ENCODE measurements at places on chromosomes 12 and 14. TPM values are rescaled to one million over a fixed set of nuclear protein-coding genes. Genes with fewer than 3 reads are reported as not detected.

SSPN gene
- 2.7 TPM for total RNA-seq

RNASE7 gene
- not detected for total RNA-seq

ACSM4 gene
- total RNA-seq, result not detected

MUCL1 gene
- not detected for total RNA-seq

GRIN2B gene
- not detected for total RNA-seq

All from subcutaneous preadipocyte (primary cell).